CD4-positive, CD25-positive, alpha-beta regulatory T cell (primary cell): ENCODE measurements at places on chromosomes 1 and 21.

GRCh38 chr1:196608390-196609369 lies at the start of gene KCNT2:
Gene KCNT2 (minus strand): TSS chr1:196608440. CDS start chr1:196608309, 131 bp downstream.
- no peaks in the 10 kb centered on the region for H3K36me3 ChIP-seq
- H3K4me1 ChIP-seq = no peaks in the 10 kb centered on the region
- DNase-seq = no peak
- H3K27me3 ChIP-seq = peaks cover 6% of the 10 kb centered on the region
- H3K27ac ChIP-seq = no peak within 1 kb of the TSS

GRCh38 chr1:99571092-99571734 lies 74.7 kb upstream of the PALMD start:
- no peak for DNase-seq
- H3K4me3 ChIP-seq = no peak overlapping the region
- H3K4me1 ChIP-seq = no peaks in the 10 kb centered on the region
- H3K27ac ChIP-seq = no peak overlapping the region
- no peaks in the 10 kb centered on the region for H3K27me3 ChIP-seq

DNA sequence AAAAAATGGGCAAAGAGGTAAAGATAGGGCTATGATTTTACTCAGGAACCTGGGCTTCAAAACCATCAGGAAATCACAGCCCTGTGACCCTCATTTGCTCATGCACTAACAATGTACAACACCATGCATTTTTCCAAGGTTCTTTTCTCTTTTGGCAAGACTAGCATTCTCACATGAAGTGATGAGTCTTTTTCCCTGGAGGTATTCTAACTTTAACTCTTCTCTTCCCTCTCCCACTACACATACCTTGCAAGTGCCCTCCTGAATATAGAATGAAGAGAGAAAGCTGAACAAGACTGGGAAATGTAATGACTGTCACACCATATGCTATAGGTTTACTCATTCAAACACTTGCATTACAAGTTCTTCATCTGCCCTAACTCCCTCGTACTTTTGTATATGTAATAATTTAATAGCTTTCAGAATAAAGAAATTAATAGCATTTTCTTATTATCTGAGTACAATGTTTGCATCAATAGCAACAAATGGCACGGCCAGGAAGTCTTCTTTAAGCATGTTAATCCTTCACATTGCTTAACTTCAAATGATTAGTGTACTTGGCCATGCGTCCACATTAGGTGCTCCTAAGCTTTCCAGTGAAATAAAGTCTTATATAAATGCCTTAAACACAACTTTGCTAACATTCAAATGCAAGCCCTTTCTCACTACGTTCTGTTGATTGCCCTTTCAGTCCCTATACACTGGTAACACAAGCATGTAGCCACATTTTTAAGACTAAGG lies 1.8 kb downstream of the NIBAN1 start:
- peaks cover 71% of the 10 kb centered on the region for H3K4me1 ChIP-seq
- no peaks in the 10 kb centered on the region for H3K27me3 ChIP-seq
- H3K4me3 ChIP-seq = peak overlapping the region; percentile 91
- DNase-seq = no peak
- no peaks in the 10 kb centered on the region for H3K36me3 ChIP-seq

- no peaks in the 10 kb centered on the region for H3K36me3 ChIP-seq
- H3K4me1 ChIP-seq = no peaks in the 10 kb centered on the region
- no peak overlapping the region for H3K4me3 ChIP-seq
- H3K27me3 ChIP-seq = no peaks in the 10 kb centered on the region
- DNase-seq = no peak
Measured at GRCh38 chr1:68010543-68010942, 39.9 kb downstream of the DIRAS3 start.

DNA sequence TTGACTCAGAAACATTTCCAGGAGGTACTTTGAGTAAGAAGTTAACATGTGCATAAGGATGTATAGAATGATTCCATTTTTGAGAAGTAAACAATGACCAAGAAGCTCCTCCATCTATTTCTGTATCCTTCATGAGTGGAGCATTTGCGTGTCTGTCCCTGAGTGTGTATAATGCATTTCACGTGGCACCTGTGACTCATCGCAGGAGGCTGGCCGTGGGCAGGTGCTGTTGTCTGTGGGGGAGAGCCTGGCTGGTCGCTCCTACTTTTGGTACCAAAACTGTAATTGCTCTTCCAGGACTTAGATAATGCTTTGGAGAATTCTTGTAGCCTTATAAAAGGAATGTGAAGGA lies 16.5 kb downstream of the SLC37A1 start:
- DNase-seq = no peak
- peaks cover 11% of the 10 kb centered on the region for H3K36me3 ChIP-seq
- H3K4me3 ChIP-seq = no peak overlapping the region
- H3K27me3 ChIP-seq = no peaks in the 10 kb centered on the region
- H3K4me1 ChIP-seq = peaks cover 23% of the 10 kb centered on the region
